Left ventricle myocardium superior (tissue), 1 donor: ENCODE measurements at places on chromosomes 6 and 20. TPM values are rescaled to one million over a fixed set of nuclear protein-coding genes. Genes with fewer than 3 reads are reported as not detected.

TSPO2 gene
- not detected for total RNA-seq

GRCh38 chr20:63177134-63177784 is 38.7 kb downstream of the YTHDF1 start:
- DNase-seq = no peak

TMEM244 gene
- not detected for total RNA-seq

- no peak for DNase-seq
These were observed 74.1 kb downstream of the TPBG start for GRCh38 chr6:82437701-82438100.

- DNase-seq = no peak
These were observed 17.6 kb upstream of the SYNJ2 start for GRCh38 chr6:157964100-157964499.

B3GAT2 gene
- 0.07 TPM for total RNA-seq

GRCh38 chr6:42278131-42278853 is 60.6 kb upstream of the MRPS10 start:
- no peak for DNase-seq

GRCh38 chr6:166419717-166420116 is 37.0 kb upstream of the MPC1 start:
- DNase-seq = no peak
